AG10803 (cell line): ENCODE measurements at places on chromosomes 3 and 15.

DNA sequence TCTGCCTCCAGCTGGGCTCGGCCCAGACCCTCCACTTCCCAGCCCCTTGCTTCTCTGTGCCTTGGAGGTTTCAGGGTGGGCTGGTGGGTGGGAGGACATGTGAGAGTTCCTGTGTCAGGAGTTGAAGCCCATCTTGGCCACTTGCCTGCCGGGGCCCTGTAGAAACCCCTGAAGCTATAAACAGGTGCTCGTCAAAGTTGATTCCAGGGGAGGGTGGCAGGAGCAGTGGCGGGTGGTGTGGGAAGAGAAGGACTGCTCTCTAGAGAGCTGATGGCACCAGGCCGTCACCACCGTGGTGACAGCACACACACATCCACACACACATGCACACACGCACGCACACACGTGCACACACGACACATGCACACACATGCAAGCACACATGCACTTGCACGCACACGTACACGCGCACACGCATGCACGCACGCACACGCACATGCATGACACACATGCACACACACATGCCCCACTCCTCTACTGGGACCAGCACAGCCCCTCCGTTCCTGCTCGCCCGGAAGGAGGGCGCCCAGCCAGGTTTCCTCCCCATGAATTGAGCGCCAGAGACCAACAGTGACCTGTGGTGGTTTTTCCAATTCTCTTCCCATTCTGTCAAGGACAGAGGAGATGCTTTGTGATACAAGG, 56.3 kb upstream of the CGNL1 start:
- no peak for DNase-seq

GRCh38 chr3:643376-643775, 446.8 kb downstream of the CHL1 start:
- DNase-seq, result no peak

DNA sequence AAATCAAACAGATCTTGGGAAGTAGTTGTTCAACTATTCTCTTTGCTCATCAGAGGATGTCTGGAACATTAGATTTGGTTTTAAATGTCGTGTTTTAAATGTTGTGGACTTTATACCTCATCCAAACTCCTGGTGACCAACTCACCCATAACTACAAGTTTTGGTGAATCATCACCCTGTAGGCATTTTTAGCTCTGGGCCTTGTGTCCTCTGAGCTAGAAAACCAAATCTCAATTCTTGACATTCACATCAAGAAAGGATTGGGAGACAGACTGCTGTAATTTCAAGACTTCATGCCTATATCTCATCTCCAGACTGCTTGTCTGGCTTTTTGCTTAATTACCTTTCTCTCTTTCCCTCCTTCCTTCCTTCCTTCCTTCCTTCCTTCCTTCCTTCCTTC, 228.5 kb upstream of the ROBO2 start:
- DNase-seq, result no peak

GRCh38 chr3:196918968-196919367, 23.4 kb downstream of the NCBP2 start:
- DNase-seq, result no peak

GRCh38 chr3:23115171-23115877, 87.8 kb upstream of the UBE2E2 start:
- no peak for DNase-seq

DNA sequence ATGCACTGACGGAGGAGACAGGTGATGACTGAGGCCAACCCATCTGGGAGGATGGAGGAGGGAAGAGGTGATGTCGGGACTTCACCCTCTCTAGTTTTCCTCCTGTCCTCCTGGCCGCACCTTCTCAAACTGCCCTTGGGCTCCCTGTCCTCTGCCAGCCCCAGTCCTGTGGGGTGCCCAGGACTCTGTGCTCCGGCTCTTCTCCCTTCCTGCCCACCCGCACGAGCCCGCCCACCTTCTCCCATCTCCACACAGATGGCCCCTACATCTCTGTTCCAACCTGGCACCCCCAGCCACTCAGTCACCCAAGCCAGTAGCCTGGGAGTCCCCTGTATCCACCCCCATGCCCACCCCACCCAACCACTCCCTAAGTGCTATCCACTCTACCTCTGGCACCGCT, 206.7 kb upstream of the LINGO1 start:
- DNase-seq, result no peak

DNA sequence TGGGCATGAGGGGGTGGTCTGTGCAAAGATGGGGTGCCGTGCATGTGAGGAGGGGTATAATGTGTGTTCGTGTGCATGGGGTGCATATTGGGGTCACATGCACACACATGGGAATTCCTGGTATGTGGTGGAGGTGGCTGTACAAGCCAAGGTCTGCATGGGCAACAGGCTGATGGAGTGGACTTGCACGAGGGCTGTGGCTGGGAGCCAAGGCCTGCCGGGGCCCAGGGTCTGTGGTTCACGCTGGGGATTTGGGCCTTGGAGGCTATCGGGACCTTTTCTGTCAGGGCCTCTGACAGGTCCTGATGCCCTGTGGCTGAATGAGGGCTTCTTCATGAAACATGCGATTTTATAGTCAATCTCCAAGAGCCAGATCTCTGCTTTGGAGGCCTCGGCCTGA, 9.8 kb upstream of the PLXND1 start:
- no peak for DNase-seq

DNA sequence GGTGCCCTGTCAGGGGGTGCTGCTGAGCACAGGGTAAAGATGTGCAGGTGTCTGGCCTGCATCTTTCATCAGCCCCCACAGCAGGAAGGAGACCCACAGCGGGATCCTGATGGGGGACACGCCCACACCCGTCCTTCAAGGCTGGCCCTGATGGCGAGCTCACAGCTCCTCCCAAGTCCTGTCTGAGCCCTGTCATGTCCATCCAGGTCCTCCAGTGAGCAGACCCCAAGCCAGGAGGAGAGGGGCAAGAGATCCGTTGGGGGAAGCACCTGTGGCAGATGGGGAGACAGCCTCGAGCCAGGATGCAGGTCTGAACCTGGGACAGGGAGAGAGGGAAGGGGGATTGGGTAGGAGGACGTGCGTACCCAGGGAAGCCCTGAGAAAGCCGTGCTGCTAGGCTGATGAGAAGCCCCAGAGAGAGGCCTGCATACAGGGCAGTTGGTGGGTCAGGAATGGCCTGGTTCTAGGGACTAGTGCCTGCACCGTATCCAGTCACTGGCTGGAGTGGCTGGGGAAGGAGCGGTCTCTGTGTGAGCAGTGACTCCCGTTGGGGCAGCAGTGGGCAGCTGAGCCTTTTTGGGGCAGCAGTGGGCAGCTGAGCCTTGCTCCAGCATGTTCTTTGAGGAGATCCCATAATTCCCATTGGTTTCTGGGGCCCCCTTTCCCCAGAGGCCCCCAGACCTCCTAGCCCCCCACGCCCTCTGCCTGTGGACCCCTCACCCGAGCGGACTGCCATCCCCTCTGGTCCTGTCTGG, 133.3 kb upstream of the MEF2A start:
- DNase-seq, result no peak

- DNase-seq, result no peak
These were observed 763 bp upstream of the ZIC4 start for GRCh38 chr3:147407114-147407497.

GRCh38 chr3:52771334-52771681, 568 bp upstream of the NEK4 start:
- DNase-seq, result no peak

DNA sequence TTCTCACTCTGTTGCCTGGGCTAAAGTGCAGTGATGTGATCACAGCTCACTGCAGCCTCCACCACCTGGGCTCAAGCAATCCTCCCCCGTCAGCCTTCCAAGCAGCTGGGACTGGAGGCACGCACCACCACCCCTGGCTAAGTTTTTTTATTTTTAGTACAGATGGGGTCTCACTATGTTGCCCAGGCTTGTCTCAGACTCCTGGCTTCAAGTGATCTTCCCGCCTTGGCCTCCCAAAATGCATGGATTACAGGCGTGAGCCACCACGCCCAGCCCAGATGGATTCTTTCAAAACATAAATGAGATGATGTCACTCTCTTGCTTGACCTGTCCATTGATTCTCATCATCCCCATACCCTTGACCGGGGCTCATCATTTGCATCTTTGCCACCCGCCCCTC, 72.6 kb upstream of the SLC6A6 start:
- DNase-seq, result no peak

DNA sequence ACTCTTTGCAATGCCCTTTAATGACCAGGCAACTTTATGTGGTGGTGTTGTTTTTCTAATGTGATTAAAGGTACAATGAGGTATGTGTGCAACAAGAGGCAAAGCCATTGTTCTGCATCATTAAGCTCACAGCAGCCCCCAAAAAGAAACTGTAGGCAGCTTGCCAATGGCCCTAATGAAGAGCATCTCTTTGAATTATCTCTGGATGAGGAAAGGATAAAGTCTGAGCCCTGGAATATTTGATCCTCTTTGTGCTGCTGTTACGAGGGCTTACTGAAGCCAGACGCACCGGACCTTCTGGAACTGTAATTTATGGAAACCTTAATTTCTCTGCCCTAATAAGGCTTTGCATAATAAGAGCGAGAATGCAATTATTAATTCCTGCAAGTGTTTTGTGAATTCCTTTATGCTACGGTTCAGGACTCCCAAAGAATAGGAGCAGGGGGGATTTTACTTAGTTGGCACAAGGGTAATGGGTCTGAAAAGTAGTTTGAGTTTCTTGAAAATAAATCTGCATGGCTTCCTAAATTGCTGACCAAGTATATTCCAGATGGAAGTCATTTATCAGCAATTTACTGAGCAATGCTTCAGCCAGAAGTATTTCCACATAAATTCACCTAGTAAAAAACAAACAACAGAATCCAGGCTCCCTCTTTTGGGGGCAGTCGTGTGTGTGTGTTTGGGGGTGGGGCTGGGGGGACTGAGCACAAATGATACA, 193.4 kb downstream of the PDZRN3 start:
- no peak for DNase-seq

- DNase-seq, result peak; percentile 66
These were observed 161.3 kb downstream of the KLF13 start for GRCh38 chr15:31487811-31488436.

GRCh38 chr15:82554849-82555248, 14.6 kb upstream of the RPS17 start:
- no peak for DNase-seq

GRCh38 chr3:47418167-47419082, 37.6 kb downstream of the PTPN23 start:
- DNase-seq, result no peak

- DNase-seq, result no peak
These were observed 160.6 kb downstream of the SUCLG2 start for GRCh38 chr3:67493808-67494207.

DNA sequence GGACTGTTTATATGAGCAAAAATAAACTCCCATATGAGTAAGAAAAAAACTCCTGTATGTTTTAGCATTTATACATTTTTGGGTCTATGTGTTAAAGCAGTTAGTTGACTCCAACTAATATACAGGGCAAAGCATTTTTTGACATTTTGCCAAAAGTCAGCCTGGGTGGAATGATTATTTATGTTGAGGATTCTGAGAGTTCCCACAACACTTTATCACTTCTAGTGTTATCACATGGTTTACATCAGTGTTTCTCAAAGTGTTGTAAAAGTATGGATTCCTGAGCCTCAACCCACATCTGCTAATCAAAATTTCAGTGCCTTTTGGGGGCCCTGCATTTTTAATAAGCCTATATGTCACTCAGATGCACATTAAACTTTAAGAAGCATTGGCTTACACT, 337.3 kb upstream of the WNT5A start:
- DNase-seq, result no peak

DNA sequence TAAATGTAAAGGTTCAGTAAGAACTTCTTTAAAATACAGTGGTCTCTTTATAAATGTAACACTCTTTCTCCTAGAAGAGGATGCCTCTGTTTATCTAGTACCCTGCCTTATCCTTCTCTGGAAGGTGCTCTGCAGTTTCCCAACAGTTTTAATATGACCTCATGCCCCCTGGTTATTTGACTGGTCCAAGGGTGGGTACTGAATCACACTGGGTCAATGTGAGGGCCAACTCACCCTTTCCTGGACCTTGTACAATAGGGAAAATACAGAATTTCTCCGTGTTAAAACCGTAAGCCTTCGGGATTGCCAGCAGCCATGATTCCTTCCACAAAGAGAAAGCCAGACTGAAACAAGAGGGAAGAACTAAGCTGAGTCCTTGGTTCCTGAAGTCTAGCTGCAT, 9.2 kb downstream of the DCBLD2 start:
- no peak for DNase-seq

- no peak for DNase-seq
These were observed 61.0 kb downstream of the ZBBX start for GRCh38 chr3:167318996-167319615.

- DNase-seq, result no peak
These were observed 136.9 kb downstream of the PCCB start for GRCh38 chr3:136387031-136387430.

DNA sequence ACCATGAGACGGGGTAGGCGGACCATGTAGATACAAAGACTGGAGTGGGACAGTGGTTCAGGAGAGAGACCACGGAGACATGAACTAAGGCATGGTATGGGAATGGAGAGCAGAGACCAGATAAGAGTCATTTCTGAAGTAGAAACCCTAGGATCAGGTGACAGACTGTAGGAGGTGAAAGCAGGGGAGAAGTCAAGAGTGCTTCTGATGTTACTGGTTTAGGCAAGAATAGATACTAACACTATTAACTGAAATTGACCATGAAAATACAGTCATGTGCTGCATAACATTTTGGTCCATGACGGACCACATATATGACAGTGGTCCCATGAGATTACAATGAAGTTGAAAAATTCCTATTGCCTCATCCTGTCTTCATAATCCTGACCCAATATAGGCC, 41.7 kb downstream of the RASGRP1 start:
- no peak for DNase-seq

DNA sequence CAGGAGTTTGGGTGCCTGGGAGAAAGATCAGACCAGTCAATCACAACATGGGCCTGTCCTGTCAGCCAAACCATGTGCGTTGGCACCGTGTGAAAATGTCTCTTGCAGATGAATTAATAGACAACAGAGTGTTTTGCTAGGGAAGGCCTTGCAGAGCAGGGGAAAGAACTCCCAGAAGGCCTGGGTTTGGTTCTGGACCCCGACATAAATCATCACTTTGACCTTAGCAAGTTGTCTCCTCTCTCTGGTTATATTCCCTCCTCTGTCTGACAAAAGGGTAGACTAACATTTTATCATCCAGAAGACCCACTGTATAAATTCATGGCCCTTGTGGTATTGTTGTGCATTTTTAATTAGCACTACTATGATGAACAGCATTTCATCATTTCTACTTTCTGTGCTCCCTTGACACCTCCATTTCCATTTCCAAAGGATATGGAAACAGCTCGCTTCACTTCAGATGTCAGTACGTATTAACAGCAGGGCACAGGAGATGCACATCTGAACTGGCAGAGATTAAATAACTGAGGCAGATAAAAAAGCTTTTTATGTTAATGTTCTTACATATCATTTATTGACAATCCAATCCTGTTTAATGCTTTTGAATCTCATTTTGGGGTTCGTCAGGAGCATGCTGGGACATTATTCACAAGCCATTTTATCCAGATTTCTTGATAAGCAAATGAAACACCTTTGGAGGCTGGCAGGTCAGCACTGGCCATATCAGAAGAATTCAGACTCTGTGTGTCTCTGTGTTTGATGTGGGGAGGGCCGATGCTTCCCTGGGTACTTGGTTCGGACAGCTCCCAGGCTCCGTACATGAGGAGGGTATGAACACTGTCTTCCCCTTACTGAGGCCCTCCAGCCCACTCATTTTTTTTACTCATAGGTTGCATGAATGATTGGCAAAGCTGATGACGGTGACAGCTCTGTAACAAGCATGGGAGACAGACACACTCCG, 28.2 kb upstream of the IL12A start:
- no peak for DNase-seq

GRCh38 chr3:8503871-8504610, 2.4 kb downstream of the LMCD1 start:
- no peak for DNase-seq

GRCh38 chr3:164818318-164818717, 260.0 kb downstream of the SI start:
- DNase-seq, result no peak

GRCh38 chr3:9064850-9065249, 101.6 kb upstream of the RAD18 start:
- peak; percentile 15 for DNase-seq
